ENCODE measurements at places on chromosomes 16 and 17. TPM values are rescaled to one million over a fixed set of nuclear protein-coding genes. Genes with fewer than 3 reads are reported as not detected.

The DNASE1 gene
- polyA plus RNA-seq: 6.0 TPM

The PPP1R1B gene
- 37.5 TPM for polyA plus RNA-seq

The C17orf67 gene
- 0.29 TPM for polyA plus RNA-seq

The PYY gene
- not detected for polyA plus RNA-seq

The CBLN1 gene
- 1.0 TPM for polyA plus RNA-seq

The RRAD gene
- 0.66 TPM for polyA plus RNA-seq

The C17orf78 gene
- not detected for polyA plus RNA-seq

The ZNF385C gene
- 0.16 TPM for polyA plus RNA-seq

The KRTAP9-2 gene
- not detected for polyA plus RNA-seq

The SLC13A2 gene
- polyA plus RNA-seq: 0.03 TPM

The SMIM22 gene
- polyA plus RNA-seq: not detected

The MYH8 gene
- not detected for polyA plus RNA-seq

The KRT9 gene
- polyA plus RNA-seq: 0.61 TPM

The FBXW10 gene
- 1.2 TPM for polyA plus RNA-seq

The CD300C gene
- 1.0 TPM for polyA plus RNA-seq

The CTRB2 gene
- polyA plus RNA-seq: 2.5 TPM

The KRTAP4-3 gene
- polyA plus RNA-seq: not detected

The KRTAP4-6 gene
- polyA plus RNA-seq: not detected

The CLCN7 gene
- polyA plus RNA-seq: 369 TPM

The TEDC2 gene
- polyA plus RNA-seq: 0.33 TPM

The SOST gene
- not detected for polyA plus RNA-seq

The NLK gene
- polyA plus RNA-seq: 40.8 TPM

The SDR42E1 gene
- polyA plus RNA-seq: 0.16 TPM

The LGALS9 gene
- polyA plus RNA-seq: 33.8 TPM

The TEKT1 gene
- polyA plus RNA-seq: not detected

The CTU2 gene
- 32.5 TPM for polyA plus RNA-seq

The MARVELD3 gene
- 0.16 TPM for polyA plus RNA-seq

The KRT34 gene
- polyA plus RNA-seq: not detected

The MT1G gene
- 26.1 TPM for polyA plus RNA-seq

The EVI2A gene
- polyA plus RNA-seq: 4.5 TPM

The CACNG3 gene
- 1.4 TPM for polyA plus RNA-seq

The SDR42E2 gene
- polyA plus RNA-seq: 0.10 TPM

The ICAM2 gene
- polyA plus RNA-seq: 35.0 TPM

The TEX19 gene
- not detected for polyA plus RNA-seq

The FOXF1 gene
- polyA plus RNA-seq: 0.51 TPM

The EVPL gene
- 0.61 TPM for polyA plus RNA-seq

The MMP15 gene
- polyA plus RNA-seq: 7.0 TPM

The MYO15A gene
- polyA plus RNA-seq: 3.5 TPM

The TBC1D3 gene
- not detected for polyA plus RNA-seq

The MAP2K6 gene
- polyA plus RNA-seq: 2.2 TPM
